ENCODE measurements at places on chromosomes 1 and 21.

GRCh38 chr1:188988589-188988988 is 1489.1 kb downstream of the BRINP3 start:
- DNase-seq: no peak

DNA sequence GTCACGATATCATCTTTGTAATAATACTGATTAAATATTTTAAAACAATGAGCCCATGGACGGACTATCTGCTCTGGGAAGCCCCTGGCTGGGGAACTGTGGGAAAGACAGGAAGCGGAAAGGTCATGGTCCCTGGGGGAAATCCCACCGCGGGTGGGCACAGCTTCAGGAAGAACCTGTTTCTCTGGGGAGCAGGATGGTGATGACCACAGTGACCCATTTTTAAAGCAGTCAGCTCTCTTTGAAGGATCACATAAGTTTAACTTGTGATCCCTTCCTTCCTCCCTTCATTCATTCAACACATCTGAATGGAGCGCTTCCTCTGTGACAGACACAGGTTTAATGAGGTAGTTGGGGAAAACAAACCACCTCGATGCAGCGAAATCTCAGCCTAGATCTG is 73.0 kb downstream of the DHRS3 start:
- no peak for DNase-seq

DNA sequence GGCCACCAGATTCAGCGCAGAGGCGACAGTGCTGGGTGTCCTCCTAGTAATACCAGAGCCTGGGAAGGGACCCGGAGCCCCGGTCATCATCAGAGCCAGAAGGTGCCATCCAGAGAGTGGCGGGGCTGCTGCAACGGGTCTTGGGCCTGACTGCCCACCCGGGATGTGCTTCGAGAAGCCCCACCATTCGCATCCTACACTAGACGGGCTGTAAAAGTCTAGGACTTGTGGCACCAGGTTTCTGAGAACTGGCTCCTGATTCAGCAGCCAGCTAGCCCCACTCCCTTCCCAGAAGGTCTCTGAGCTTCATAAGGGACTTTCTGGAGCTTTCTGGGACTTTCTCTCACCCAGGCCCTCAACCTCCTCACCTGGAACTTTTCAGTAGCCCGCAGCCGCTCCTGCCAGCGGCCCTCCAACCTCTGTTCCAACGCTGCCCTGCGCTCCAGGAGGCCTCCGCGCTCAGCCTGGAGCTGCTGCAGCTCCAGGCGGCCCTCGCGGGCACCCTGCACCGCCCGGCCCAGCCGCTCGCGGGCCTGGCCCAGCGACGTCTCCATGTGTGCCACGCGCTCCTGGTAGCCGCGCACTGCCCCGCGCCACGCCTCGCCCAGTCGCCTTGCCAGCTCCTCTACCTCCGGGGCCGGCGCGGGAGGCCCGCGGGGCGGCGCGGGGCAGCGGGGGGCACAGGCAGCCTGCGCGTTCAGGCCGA is 940 bp downstream of the NES start:
- no peak for DNase-seq

DNA sequence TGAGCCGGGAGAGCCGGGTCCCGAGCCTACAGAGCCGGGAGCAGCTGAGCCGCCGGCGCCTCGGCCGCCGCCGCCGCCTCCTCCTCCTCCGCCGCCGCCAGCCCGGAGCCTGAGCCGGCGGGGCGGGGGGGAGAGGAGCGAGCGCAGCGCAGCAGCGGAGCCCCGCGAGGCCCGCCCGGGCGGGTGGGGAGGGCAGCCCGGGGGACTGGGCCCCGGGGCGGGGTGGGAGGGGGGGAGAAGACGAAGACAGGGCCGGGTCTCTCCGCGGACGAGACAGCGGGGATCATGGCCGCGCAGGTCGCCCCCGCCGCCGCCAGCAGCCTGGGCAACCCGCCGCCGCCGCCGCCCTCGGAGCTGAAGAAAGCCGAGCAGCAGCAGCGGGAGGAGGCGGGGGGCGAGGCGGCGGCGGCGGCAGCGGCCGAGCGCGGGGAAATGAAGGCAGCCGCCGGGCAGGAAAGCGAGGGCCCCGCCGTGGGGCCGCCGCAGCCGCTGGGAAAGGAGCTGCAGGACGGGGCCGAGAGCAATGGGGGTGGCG is 371 bp downstream of the ARID1A start:
- DNase-seq: peak; percentile 23

DNA sequence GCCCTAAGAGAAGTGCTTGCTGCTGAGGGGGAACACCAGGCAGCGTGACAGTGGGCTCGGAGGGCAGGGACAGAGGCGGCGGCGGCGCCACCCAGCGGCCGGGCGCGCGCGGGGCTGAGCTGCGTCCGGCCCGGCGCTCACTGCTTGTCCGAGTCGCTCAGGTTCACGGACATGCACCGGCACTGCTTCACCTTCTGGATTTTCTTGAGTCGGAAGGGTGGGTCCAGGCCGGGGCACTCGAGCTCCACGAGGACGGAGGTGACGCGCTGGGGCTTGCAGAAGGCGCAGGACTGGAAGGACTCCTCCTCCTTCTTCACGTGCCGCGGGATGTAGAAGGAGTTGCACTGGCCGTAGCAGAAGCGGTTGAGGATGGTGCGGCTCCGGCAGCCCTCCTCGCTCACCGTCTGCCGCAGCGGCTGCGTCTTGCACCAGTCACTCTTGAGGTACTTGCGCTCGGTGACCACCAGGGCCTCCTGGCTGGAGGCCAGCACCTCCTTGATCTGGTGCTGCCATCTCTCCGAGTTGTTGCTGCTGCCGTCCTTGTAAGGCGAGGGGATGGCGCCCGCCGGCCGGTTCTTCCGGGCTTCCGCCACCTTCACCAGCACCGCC is 119.0 kb downstream of the GREM2 start:
- no peak for DNase-seq

GRCh38 chr1:233412812-233413211 is 85.3 kb downstream of the MAP3K21 start:
- no peak for DNase-seq

DNA sequence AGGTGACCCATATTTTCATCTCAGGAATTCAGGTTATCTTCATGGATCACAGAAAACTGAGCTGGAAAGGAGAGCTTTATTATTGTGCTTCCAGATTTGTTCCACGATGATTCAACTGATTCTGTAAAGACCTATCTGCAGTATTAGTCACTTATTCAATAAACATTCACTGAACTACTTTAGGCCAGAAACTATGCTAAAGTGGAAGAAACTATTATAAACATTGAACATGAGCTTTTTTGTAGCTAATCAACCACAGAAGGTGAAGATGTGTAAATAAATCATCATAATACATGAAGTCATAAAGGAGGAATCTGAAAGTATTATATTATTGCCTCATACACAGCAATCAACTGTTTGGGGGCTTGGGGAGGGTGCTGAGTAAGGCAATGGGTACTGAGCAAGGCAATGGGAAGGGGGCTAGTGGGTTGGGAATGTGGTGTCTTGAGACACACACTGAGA is 30.6 kb upstream of the EXO1 start:
- no peak for DNase-seq

- DNase-seq: no peak
Observed at GRCh38 chr1:58741678-58742553, 41.9 kb downstream of the JUN start.

- no peak for DNase-seq
Observed at GRCh38 chr1:2475571-2475970, 518 bp upstream of the PLCH2 start.

- no peak for DNase-seq
Observed at GRCh38 chr1:6905331-6905730, 120.1 kb downstream of the CAMTA1 start.

DNA sequence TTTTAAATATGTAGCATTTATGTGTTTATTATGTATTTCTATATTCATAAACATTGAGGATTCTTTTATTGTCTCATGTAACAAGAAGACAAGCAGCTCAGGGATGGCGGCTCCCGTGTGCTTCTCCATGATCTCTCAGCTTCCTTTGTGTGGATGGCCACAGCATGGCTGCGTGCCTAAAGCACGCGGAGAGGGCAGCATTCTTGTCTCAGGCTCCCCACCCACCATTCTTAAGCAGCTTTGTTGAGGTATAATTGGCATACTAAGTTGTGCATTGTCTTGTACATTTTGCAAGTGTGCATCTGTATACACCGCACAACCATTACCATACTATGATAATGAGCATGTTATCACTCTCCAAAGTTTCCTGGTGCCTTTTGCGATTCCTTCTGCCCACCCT is 81.6 kb downstream of the CAMTA1 start:
- DNase-seq: no peak

DNA sequence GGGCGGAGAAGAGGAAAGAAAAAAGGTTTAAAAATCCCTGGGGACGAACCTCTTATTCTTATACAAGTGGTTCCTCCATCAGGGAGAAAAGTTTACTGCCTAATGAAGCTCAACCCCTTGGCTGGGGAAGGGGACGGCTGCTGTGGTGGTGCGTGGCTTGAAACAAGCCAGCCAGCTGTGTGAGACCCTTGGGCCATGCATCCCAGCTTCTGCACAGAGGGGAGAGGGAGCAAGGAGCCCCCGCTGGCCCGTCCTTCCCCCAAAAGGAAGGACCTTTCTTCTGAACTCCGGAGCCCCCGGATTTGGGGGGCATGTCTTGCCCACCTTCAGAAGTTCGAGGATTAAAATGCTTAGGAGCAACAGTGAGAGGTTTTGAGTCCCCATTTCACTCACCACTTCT is 67.3 kb downstream of the STUM start:
- DNase-seq: no peak

GRCh38 chr1:77234096-77234495 is 14.9 kb upstream of the PIGK start:
- DNase-seq: no peak

GRCh38 chr1:154329152-154329521 is 3.8 kb downstream of the ATP8B2 start:
- no peak for DNase-seq

GRCh38 chr1:43042773-43043457 is 84.2 kb upstream of the SLC2A1 start:
- DNase-seq: no peak

GRCh38 chr1:170586321-170587252 is 54.6 kb downstream of the GORAB start:
- DNase-seq: no peak

DNA sequence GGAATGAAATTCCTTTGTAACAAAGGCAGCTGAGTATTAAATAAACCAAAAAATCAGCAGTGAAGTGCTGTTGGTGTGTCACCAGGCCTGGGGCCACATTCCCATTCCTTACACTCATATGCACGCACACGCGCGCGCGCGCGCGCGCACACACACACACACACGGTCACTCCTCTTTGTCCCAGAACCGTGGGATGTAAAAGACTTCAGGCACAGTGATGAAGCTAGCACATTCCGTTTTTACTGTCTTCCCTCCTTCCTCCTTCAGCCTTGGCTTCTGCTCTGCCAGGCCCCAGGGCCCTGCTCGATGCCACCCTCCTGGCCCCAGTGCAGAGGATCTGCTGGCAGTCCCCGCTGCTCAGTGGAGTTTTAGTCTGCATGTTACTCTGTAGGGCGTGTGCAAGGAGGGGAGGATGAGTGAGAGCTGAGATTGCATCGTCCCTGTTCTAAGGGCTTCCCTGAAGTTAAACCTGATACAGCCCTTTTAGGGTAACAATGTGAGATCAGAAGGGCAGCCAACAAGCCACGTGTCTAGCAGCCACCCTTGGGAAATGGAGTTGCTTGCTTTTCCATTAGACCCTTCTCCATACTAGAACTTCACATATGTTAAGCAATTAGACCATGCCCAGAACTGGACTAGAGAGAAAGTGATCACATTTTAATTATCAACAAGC is 71.7 kb upstream of the WDR26 start:
- no peak for DNase-seq

GRCh38 chr1:224127925-224128819 is 14.3 kb downstream of the FBXO28 start:
- DNase-seq: no peak

- no peak for DNase-seq
Observed at GRCh38 chr1:21544095-21544494, 34.9 kb downstream of the ALPL start.

- no peak for DNase-seq
Observed at GRCh38 chr1:47849005-47849521, 148.1 kb downstream of the TRABD2B start.

- DNase-seq: peak; percentile 45
Observed at GRCh38 chr1:108828074-108828961, 28.6 kb downstream of the AKNAD1 start.

- DNase-seq: no peak
Observed at GRCh38 chr1:240337781-240338180, 246.1 kb downstream of the FMN2 start.

- no peak for DNase-seq
Observed at GRCh38 chr1:28326984-28327383, 1.9 kb upstream of the MED18 start.

DNA sequence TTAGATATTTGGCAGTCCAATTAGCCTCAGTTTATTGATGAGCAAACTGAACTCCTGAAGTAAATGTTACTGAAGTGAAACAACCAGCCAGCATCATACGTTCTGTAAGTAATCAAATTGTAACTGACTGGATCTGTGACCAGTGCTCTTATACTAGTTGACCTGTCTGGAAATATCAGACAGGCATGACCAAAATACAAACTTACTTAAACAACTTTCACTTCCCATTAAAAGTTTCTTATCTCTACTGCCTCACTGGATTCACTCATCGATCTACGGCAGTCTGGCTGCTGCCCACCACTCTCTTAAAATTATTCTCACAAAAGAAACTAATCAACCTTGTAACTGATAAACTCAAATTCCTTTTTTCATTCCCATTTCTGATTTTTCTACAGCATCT is 56.4 kb downstream of the WDR3 start:
- no peak for DNase-seq

DNA sequence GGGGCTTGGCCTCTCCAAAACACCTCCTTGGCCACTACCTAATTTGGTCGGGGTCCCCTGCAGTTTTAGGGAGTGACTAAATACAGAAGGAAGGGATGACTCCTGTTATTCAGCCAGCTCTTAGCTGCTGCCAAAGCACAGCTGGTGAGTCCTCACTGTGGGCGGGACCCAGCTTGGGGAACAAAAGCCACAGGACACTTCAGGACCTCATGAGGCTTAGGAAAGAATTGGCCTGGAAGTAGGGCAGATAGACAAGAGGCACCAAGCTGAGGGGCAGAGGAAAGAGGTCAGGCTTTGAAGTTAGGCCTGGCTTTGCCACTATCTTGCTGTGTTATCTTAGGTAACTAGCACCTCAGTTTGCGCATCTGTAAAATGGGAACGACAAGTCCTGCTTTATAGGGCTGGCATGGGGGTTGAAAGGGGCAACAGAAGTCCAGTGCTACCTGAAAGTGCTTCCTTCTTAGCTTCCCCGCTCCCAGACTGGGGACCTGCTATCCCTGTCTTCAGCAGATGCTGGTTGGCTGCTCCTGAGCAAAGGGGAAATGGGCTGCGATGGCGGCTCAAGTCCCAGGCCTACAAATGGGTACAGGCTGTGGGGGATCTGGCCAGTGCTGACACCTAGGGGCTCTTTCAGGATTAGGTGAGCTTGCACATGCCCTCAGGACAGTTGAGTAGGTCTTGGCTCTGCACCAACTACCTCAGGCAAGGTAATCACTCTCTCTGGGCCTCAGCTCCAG is 15.7 kb downstream of the IFI6 start:
- no peak for DNase-seq

Measured in activated T-helper 1 cell treated with Interleukin-2 at 50 U/mL for 16 hours (primary cell).